ENCODE measurements at places on chromosomes 7 and 10. TPM values are rescaled to one million over a fixed set of nuclear protein-coding genes. Genes with fewer than 3 reads are reported as not detected.

The PUS7 gene
- 11.9 TPM for total RNA-seq

The HTR5A gene
- not detected for total RNA-seq

The ASB4 gene
- total RNA-seq, result not detected

The TBC1D12 gene
- 26.6 TPM for total RNA-seq

The PLXDC2 gene
- total RNA-seq, result 62.2 TPM

The ADCY1 gene
- 0.62 TPM for total RNA-seq

The TFR2 gene
- not detected for total RNA-seq

The PRSS37 gene
- not detected for total RNA-seq

The CABCOCO1 gene
- total RNA-seq, result 1.2 TPM

The NPY4R2 gene
- not detected for total RNA-seq

The ZNF12 gene
- 33.9 TPM for total RNA-seq

The DNAJC12 gene
- total RNA-seq, result 3.8 TPM

The VWA2 gene
- 0.25 TPM for total RNA-seq

The SPDYE9 gene
- not detected for total RNA-seq

The ANKMY2 gene
- 21.6 TPM for total RNA-seq

The HMX2 gene
- total RNA-seq, result not detected

The FAS gene
- 16.4 TPM for total RNA-seq

The RAB18 gene
- 75.4 TPM for total RNA-seq

The SFMBT2 gene
- 9.3 TPM for total RNA-seq

The TUBGCP2 gene
- total RNA-seq, result 38.7 TPM

The CHN2 gene
- total RNA-seq, result 15.3 TPM

The ANLN gene
- total RNA-seq, result 20.7 TPM

The WIPF3 gene
- 3.7 TPM for total RNA-seq

The SEMA3A gene
- total RNA-seq, result 29.8 TPM

The DMBT1 gene
- total RNA-seq, result 2.8 TPM

The CYP3A4 gene
- total RNA-seq, result not detected

The CPA5 gene
- total RNA-seq, result not detected

The SNCG gene
- total RNA-seq, result 43.4 TPM

The CCZ1 gene
- total RNA-seq, result 57.3 TPM

The LMBR1 gene
- 61.2 TPM for total RNA-seq

The LHPP gene
- total RNA-seq, result 17.9 TPM

The HOXA9 gene
- not detected for total RNA-seq

The TEX47 gene
- not detected for total RNA-seq

The TSC22D4 gene
- 26.9 TPM for total RNA-seq

The HKDC1 gene
- not detected for total RNA-seq

The ARHGEF35 gene
- total RNA-seq, result 4.5 TPM

The LCOR gene
- total RNA-seq, result 22.3 TPM

The CPN1 gene
- not detected for total RNA-seq

The C7orf33 gene
- total RNA-seq, result not detected

The BLNK gene
- total RNA-seq, result 0.78 TPM

The PDE6C gene
- not detected for total RNA-seq

The C10orf53 gene
- not detected for total RNA-seq

The BTBD16 gene
- not detected for total RNA-seq

The ASL gene
- total RNA-seq, result 22.5 TPM

The CPA2 gene
- total RNA-seq, result not detected

The PNLIPRP3 gene
- total RNA-seq, result not detected

The CALHM3 gene
- total RNA-seq, result not detected

The PAPOLB gene
- not detected for total RNA-seq

The HMX3 gene
- total RNA-seq, result not detected

The SPAG6 gene
- total RNA-seq, result not detected

All from gastroesophageal sphincter (tissue), 4 donors.